ENCODE measurements at places on chromosomes 4 and X.

GRCh38 chr4:14800977-14801376 is 201.3 kb upstream of the CPEB2 start:
- DNase-seq, result no peak

DNA sequence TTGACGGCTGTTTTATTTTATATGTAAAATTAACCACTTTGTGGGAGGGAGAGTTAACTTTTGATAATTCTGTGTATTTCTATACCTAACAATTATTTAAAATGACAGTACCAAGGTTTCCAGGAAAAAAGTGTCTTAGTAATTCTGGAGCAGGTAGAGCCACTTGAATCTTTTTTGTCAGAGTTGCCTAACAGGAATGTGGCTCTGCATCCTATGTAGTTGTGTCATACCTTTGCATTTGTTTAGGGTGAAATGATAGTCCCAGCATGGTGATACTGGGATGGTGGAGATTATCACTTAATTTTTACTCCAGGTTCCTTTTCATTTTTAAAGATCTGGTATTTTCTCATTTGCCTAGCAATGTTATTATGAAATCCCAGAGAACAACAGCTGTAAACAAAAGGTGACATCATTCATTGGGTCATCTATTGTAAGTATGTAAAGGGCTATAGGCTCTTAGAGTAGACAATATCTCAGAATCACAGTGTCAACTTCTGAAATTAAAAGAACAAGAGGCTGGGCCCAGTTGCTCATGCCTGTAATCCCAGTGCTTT is 9.6 kb downstream of the SGMS2 start:
- no peak for DNase-seq

- DNase-seq, result peak; percentile 91
Observed at GRCh38 chr4:121711263-121712000, 14.7 kb upstream of the ANXA5 start.

DNA sequence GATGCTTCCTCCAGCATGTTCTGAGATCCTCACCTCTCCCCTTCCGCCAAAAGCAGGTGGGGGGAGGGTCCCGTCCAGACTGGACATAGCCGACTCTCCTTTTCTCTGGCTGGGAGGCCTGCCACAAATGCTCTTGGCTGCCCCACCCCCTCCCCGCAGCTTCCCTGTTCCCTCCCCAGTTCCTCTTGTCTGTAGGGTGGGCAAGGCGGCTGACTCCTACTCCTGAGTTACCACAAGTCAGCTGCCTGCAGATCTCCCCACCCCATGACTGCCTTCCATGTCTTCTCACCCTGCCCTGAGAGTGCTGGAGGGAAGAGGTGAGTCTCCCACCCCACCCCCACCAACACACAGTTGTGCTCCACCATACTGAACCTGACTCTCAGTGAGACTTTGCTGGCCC is 2.9 kb downstream of the ATP6AP1 start:
- no peak for DNase-seq

- DNase-seq, result peak; percentile 46
Observed at GRCh38 chr4:131091896-131092295, 1995.9 kb downstream of the C4orf33 start.

DNA sequence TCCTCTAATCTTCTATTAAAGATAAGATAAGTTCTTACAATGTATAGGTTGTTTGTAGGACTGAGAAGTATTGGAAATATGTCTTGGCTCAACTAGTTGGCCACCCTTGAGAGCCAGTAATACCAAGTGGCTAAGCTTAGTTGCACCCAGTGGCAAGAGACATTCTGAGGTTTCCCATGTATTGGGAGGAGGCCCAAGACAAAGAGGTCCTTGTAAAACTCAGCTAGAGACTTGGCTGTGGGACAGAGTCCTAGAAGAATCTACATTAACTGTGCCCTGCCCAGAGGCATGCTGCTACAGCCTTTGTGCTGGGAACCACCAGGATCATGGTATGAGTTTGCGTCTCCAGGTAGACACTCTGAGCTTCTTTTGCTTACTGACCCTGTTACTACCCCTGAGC is 41.9 kb upstream of the SLC4A4 start:
- no peak for DNase-seq

DNA sequence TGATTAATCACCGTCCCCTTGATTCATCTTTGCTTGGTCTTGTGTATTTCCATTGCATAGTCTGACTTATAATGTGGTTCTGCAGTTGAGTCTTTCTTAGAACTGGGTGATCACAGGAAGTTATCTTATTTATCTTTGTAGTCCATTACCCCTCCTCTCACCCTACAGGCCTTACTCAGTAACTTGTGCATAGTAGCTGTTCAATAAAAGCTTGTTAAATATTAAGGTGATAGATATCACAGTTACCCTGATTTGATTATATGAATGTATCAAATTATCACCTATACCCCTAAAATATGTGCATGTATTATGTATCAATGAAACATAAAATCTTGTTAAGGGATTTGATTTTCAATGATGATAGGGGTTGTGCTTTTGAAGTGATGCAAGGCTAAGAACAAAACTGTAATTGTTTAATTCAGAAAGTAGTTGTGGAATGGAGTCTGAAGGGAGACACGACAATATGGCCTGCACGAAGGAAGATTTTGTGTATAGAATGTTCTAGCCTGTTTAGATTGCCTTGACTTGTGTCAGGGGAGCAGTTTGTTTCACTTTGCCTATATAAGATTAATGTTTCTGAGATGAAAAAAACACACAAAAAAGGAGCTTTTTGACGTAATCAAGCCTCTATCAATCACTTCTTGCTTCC is 132.4 kb upstream of the LIMCH1 start:
- no peak for DNase-seq

DNA sequence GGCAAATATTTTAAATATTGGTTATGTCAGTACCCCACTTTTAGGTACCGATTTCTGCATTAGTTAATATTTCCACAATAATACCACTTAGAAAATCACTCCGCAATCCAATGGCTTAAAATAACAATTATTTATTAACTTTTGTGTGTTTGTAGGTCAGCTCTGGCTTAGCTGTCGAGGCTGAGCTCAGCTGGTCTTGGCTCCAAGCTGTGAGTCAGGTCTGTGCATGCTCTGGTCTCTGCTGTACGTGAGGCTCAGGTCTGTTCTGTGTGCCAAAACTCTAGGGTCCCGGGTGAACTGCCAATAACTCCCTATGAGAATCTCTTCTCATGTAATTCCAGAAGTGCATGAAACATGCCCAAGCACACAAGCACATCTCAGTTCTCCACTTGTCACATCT is 245.8 kb upstream of the GK2 start:
- DNase-seq, result no peak

DNA sequence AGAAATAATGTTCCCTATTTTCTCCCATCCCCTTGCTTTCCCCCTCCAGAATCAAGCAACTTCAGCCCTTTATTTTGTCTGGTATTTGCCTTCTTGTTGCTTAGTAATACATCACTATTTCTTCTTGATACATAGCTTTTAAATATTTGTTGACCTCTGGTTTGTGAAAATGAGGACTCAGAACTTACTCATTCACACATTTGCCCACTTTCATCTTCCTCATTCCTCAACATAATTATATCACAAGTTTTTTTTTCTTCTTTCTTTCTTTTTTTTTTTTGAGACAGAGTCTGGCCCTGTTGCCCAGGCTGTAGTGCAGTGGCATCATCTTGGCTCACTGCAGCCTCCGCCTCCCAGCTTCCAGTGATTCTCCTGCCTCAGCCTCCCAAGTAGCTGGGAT is 28.9 kb upstream of the NDUFC1 start:
- DNase-seq, result no peak

- DNase-seq, result no peak
Observed at GRCh38 chrX:45401923-45402322, 201.2 kb upstream of the DIPK2B start.

DNA sequence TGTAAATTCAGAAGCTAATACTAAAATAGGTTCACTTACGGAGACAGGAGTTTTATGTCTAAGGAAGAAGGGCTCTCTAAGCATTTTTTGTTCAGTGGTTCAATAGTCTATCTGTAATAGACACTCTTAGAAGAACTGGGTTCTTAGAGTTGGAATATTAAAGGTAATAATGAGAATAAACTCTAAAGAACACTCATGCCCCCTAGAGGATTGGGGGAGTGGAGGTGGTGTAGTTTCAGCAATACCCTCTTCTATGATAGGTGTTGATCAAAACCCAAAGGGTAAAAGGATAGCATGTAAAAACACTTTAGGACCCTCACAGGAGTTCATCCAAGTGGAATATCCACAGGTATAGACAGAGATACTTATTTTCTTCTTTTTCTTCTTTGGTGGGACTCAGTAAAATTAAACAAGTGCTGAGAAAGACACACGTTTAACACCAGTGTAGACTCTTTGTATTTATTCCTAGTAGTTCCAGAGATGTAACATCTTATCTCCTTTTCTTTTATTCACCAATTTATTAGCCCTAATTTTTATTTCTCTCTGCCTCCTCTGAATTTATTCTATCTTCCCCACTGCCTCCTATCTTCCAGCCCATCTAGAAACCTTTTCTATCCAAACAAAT is 25.7 kb upstream of the MND1 start:
- DNase-seq, result peak; percentile 45

DNA sequence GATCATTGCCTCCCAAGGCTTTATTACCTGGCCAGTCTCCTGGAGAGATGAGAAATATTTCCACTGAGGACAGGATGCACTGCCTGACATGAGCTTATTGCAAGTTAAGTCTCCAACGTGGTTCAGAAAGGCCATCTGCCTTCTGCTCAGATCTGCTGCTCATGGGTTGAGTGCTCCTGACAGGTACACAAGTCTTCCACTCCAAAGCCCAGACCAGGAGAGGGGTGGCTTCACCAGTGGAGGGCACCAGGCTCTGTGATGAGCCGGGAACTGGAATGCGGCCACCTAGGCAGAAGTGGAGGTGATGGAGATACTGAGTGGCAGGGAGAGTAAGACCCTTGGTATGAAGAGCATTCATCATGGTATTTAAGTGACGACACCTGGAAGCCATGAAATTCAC is 79.5 kb upstream of the IRF2 start:
- no peak for DNase-seq
